NCI-H526 treated with DMSO at 0.1 percent for 48 hours (cell line): ENCODE measurements at places on chromosomes 1 and 21.

DNA sequence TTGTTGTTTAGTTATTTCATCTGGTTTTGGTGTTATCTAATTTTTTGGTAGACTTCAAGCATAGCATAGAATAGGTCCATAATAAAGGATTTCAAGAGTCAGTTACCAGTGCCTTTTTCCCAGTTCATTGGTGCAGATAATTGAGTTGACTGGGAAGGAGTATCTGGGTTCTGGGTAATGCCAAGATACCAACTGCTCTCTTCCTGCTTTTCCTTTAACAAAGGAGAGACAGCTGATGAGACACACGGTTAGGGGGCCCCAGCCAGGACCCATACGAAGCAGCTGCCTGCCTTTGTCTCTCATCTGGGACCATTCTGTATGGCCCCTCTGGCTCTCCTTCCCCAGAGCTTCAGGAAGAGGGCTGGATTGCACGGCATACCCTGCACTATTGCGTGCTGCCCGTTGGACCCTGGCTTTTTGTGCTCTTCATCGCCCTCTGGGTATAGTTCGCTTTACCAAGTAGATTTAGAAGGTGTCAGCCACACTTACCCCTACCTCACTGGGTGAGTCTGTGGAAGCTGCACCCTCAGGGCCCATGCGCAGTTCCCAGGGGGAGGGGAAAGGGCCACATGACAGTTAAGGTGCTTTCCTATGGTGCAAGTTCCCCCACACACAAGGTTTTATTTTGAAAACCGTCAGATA lies 7.0 kb downstream of the NAV1 start:
- peak; percentile 65 for DNase-seq

GRCh38 chr21:41712201-41712600 lies 54.7 kb downstream of the RIPK4 start:
- DNase-seq: peak; percentile 21

GRCh38 chr21:43867332-43867703 lies 2.3 kb downstream of the AGPAT3 start:
- DNase-seq: no peak

DNA sequence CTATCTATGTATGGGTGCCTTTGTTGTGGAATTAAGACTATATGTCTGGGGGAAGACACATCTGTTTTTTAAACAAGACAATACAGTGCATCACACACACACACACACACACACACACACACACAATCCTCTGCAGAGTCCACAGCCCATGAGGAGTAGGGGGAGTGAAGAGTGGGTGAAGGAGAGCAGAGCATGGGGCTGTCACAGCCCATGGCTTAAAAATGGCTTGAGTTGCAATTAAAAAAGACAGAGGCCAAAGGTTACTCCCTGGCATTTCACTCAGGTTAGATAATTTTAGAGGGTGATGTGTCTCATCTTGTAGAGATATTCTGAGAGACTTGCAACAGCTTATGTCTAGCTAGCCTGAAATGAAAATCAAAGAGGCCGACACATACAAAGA lies 176.5 kb upstream of the PLXNA2 start:
- DNase-seq: no peak

GRCh38 chr1:9451081-9451480 lies 88.2 kb upstream of the SLC25A33 start:
- no peak for DNase-seq

DNA sequence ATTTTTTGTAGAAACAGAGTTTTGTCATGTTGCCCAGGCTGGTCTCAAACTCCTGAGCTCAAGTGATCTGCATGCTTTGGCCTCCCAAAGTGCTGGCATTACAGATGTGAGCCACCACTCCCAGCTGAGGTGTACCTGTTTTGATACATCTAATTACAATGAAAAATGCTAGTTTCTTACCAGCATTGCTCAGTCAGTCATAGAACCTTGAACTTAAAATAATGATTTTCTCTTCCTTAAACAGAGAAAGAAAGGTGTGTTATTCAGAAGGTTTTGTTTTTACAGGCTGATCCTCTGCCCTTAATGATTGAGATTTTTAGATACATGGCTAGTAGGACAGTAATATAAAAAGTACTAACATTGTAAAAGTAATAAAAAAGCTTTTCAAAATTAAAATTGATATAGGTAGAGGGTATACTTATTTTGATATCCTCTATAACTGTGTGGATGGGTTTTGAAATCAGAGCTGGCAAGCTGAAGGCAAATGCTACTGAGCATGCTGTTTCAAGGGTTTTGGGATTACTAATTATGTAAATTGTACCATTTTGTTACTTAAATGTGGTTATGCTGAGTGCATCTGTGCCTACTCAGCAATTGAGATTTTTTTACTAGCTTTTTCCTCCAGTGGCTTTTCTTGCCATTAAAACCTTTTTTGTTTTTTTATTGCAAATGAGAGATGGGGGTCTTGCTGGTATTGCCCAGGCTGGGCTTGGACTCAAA lies 16.1 kb downstream of the PRRC2C start:
- no peak for DNase-seq

GRCh38 chr1:65170511-65171142 lies 22.6 kb downstream of the AK4 start:
- DNase-seq: no peak
